ENCODE measurements at places on chromosomes 3 and 15. TPM values are rescaled to one million over a fixed set of nuclear protein-coding genes. Genes with fewer than 3 reads are reported as not detected.

The THBS1 gene
- total RNA-seq: 952 TPM

The SUSD5 gene
- total RNA-seq: 4.5 TPM

The GP9 gene
- total RNA-seq: 6.1 TPM

The MCTP2 gene
- 112 TPM for total RNA-seq

The CCPG1 gene
- 103 TPM for total RNA-seq

The DAZL gene
- total RNA-seq: not detected

The DPPA2 gene
- not detected for total RNA-seq

The CACNA2D3 gene
- 2.6 TPM for total RNA-seq

The CCR3 gene
- 1.1 TPM for total RNA-seq

DNA sequence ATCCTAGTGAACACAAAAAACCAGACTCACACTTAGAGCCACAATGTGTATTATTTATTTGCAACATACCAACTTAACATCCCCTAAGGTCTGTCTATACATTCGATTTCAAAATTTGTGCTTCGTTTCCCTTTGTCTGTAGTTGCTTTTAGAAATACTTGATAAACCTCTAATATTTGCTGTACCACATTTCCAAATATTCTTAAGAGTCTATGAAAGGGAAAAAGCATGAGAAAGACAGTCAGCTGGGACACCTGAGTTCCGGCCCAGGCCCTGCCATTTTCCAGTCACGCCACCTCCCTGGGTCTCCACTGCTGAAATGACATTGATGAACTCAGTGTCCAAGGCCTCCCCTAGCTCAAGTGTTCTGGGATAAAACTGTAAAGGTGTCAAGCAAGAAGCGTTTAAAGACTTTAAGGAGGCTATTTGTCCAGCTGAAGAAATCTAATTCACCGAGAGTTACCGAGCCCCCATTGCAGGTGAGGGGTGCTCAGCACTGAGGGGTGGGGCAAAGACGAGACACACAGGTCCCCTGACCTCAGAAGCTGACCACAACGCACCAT is 26.6 kb downstream of the LRRC2 start:
- DNase-seq: no peak
- H3K4me3 ChIP-seq: peak overlapping the region; percentile 7
- H3K4me1 ChIP-seq: peaks cover 26% of the 10 kb centered on the region

DNA sequence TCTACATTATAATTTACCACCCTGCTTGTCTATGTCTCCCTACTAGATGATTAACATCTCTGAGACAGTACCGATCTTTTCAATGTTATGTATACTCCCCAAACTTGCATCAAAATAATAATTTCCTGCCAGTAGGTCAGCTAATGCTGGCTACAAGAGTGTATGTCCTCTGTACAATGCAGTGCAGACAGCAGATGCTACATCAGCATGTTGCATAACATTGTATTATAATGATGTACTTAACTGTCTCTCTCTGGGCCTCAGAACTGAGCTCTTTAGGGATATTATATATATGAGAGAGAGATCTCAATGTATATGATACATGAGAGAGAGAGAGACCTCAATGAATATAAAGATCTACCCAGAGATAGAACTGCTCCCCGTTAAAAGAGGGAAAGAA is 456.6 kb downstream of the SHQ1 start:
- H3K4me1 ChIP-seq: peaks cover 72% of the 10 kb centered on the region
- no peaks in the 10 kb centered on the region for H3K27me3 ChIP-seq
- H3K36me3 ChIP-seq: no peaks in the 10 kb centered on the region

- no peaks in the 10 kb centered on the region for H3K27me3 ChIP-seq
- no peaks in the 10 kb centered on the region for H3K36me3 ChIP-seq
- DNase-seq: peak; percentile 86
- H3K4me1 ChIP-seq: peaks cover 92% of the 10 kb centered on the region
- H3K27ac ChIP-seq: peak overlapping the region; percentile 93
Measured at GRCh38 chr3:194136519-194137007, 615 bp downstream of the HES1 start.

- DNase-seq: no peak
- H3K4me3 ChIP-seq: no peak overlapping the region
- no peaks in the 10 kb centered on the region for H3K27me3 ChIP-seq
- H3K27ac ChIP-seq: peak overlapping the region; percentile 73
- H3K4me1 ChIP-seq: peaks cover 87% of the 10 kb centered on the region
Measured at GRCh38 chr15:51846463-51847230, 17.2 kb downstream of the TMOD3 start.

- DNase-seq: no peak
- no peaks in the 10 kb centered on the region for H3K36me3 ChIP-seq
- no peaks in the 10 kb centered on the region for H3K27me3 ChIP-seq
- H3K4me3 ChIP-seq: no peak overlapping the region
Measured at GRCh38 chr3:99762901-99763300, 54.8 kb upstream of the CMSS1 start.

DNA sequence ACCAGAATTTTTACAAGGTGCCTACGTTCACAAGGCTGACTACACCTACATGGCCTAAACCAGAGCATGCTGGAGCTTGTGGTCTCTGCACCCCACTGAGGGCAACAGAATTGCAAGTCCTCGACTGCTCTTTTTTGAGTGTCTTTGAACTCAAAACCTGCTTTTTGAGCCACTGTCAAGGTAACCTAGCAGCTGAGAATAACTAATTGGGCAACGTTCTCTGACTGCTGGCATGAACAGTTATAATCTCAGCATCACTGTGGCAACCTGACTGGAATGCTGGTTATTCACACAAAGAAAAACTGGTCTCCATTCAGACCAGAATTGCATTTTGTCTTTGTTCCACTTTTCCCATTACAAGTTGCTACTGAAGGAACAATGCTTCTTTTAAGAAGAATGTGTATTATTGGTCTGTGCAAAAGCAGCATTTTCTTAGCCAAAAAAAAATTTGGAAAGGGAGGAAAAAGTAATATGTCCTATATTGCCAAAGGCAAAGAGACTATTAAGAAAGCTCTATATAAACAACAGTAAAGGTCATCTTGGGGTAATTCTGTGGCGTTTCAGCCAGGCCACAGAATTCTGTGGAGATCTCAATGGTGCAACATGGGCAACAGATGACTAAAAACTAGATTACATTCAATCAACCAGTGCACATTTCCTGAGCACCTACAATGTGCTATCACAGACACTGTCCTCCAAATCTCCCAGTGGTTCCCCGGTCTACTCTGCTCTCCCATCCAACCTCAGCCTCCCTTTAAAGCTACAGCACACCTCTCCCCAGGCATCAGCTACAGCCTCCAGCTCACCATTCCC is 76.8 kb downstream of the TNIK start:
- no peak overlapping the region for H3K4me3 ChIP-seq
- DNase-seq: no peak
- H3K4me1 ChIP-seq: no peaks in the 10 kb centered on the region
- H3K36me3 ChIP-seq: no peaks in the 10 kb centered on the region

DNA sequence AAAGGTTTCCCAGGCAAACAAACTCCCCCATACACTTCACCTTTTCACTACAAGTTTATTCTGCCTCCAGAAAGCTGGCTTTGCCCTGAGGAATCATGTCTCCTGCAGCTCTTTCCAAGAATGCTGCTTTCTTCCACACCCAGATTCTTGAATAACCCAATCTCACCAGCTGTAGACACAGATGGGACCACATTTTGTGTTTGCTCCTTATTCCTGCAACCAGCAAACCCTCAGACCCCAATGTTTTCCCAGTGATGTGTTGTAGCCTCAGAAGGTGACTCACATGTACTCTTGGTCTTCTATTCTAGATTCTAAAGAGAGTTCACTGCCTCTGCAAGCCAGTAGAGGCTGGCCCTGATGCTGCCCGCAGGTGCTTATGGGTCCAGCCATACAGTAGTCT is 23.6 kb upstream of the TRIM59 start:
- H3K36me3 ChIP-seq: no peaks in the 10 kb centered on the region
- H3K27ac ChIP-seq: no peak overlapping the region
- no peaks in the 10 kb centered on the region for H3K27me3 ChIP-seq
- DNase-seq: no peak

- peaks cover 37% of the 10 kb centered on the region for H3K36me3 ChIP-seq
- DNase-seq: no peak
- H3K4me3 ChIP-seq: no peak overlapping the region
- peak overlapping the region; percentile 49 for H3K27ac ChIP-seq
- H3K27me3 ChIP-seq: no peaks in the 10 kb centered on the region
Measured at GRCh38 chr3:57234613-57235575, 7.4 kb downstream of the APPL1 start.

DNA sequence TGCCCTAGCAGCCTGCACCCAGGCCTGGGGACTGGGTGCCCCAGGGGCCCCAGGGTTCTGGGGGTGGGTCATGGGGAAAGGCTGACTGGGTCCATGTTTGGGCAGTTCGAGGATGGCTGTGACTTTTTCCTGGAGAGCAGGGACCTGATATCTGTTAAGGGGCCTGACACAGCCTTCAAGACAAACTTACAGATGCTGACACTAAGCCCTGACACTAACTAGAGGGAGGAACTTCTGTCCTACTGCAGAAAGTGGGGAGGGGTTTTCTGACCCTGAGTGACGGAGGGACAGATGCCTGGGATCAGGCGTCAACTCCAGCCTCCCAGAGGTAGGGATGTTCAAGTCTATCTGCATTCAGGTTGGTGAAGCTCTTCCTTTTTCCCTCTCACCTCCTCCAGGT is 45.0 kb upstream of the SLC6A11 start:
- no peaks in the 10 kb centered on the region for H3K36me3 ChIP-seq
- no peak overlapping the region for H3K27ac ChIP-seq
- H3K4me3 ChIP-seq: no peak overlapping the region
- H3K4me1 ChIP-seq: no peaks in the 10 kb centered on the region

- no peak overlapping the region for H3K27ac ChIP-seq
- no peaks in the 10 kb centered on the region for H3K27me3 ChIP-seq
- H3K4me3 ChIP-seq: no peak overlapping the region
- H3K4me1 ChIP-seq: no peaks in the 10 kb centered on the region
- no peaks in the 10 kb centered on the region for H3K36me3 ChIP-seq
Measured at GRCh38 chr3:54625805-54626787, 301.8 kb downstream of the LRTM1 start.

DNA sequence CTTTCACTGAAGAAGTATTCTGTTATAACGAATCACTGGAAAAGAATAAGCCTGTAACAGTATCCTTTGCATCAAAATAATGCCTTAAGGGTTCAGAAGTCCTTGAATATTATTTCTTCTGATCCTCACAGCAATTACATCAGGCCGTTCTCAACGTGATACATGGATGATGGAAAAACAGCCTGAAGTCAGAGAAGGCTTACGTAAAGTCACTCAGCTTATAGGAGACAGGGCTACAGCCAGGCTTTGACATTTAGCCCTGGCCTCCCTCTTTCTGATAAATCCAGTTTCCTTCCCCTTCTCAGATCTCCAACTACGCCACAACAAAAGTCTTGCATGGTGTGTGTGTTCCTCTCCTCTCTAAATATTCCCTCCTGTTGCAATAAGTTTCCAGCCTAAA is 131.9 kb downstream of the ANO10 start:
- no peak overlapping the region for H3K27ac ChIP-seq
- H3K4me1 ChIP-seq: no peaks in the 10 kb centered on the region
- no peaks in the 10 kb centered on the region for H3K27me3 ChIP-seq
- no peak for DNase-seq
- no peak overlapping the region for H3K4me3 ChIP-seq

DNA sequence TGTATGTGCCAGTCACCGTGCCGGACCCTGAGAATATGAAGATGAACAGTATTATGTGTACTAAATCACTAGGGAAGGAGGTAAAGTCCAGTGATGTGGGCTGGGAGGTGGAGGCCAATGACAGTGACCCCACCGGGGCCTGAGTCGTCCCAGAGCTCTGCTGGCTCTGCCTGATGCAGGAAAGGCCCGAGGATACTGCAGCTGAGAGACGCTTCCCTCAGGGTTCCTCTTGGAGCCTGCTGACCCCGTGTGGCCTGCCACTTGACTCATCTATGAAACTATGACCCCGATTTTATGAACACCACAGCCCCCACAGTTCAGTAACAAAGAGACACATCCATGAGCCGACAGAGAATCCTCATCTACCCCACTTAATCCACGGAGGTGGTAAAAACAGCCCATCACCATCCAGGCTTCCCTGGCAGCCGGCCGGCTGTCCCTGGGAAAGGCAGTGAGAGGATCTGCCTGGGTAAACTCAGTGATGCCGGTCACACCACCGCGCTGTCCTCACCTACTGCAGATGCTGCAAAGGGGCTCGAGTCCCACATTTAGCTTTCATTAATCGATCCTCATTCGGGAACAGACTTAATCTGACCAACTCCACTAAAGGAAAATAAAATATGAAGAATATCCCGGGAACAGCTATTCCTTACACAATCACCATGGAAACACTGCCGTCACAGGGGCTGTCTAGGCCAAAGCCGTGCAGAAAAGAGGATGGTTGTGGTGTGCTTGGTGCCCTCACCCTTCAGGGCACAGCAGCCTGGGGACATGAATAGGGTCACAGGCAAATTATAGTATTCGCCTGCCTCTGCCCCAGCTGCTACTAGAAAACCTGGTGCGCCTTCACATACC is 82.9 kb downstream of the ARRDC4 start:
- H3K27me3 ChIP-seq: no peaks in the 10 kb centered on the region
- DNase-seq: no peak
- no peak overlapping the region for H3K4me3 ChIP-seq
- H3K4me1 ChIP-seq: no peaks in the 10 kb centered on the region
- H3K36me3 ChIP-seq: no peaks in the 10 kb centered on the region

DNA sequence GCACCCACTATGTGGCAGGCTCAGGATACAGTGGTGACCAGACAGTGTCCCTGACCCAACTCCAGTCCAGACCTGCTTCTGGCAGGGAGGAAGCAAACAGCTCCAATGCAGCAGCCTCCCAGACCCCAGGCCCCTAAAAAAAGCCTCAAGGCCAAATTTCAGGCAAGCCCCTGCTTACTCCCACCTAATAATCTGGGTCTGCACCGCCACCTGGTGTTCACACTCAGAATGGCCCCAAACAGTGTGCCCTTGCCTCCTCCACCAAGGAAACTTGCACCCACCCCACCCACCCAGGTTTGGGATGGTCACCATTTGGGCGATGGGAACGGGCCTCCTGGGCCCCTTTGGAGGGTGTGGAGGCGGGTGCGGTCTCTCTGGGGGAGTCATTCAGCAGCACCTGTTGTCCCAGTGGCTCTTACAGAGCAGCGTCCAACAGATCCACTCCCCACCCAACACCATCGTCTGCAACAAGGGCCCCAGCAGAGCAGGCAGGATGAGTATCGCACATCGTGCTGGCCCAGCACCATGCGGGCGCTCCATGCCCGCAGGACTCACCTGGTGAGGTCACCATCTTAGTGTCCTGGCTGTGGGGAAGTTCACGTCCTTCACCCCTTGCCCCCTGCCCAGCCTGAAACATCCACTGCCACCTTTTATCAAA is 17.3 kb downstream of the C3orf18 start:
- no peaks in the 10 kb centered on the region for H3K36me3 ChIP-seq
- no peaks in the 10 kb centered on the region for H3K27me3 ChIP-seq
- H3K4me3 ChIP-seq: no peak overlapping the region
- H3K27ac ChIP-seq: no peak overlapping the region

DNA sequence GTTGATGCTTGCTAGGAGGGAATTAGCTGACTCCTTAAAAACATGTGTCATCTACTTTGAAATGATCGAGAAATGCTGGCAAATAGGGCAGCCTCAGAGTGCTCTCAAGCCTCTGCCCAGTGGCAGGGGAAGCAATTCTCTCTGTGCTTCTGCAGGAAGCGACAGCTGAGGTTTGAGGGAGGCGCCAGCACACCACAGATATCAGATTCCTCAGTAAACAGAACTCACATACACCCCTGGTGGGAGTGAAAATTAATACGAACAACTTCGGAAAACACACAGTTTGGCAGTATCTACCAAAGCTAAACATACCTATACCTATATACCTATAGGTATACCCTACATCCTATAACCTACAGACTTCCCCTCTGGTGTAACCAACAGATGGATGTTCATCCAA is 61.3 kb downstream of the NSMCE3 start:
- no peaks in the 10 kb centered on the region for H3K27me3 ChIP-seq
- H3K4me3 ChIP-seq: no peak overlapping the region
- no peaks in the 10 kb centered on the region for H3K36me3 ChIP-seq
- no peaks in the 10 kb centered on the region for H3K4me1 ChIP-seq
